ENCODE measurements at places on chromosomes 12 and 14. TPM values are rescaled to one million over a fixed set of nuclear protein-coding genes. Genes with fewer than 3 reads are reported as not detected.

Gene MCRS1
- 78.7 TPM for total RNA-seq

Gene NGB
- 1.5 TPM for total RNA-seq

Gene CMA1
- total RNA-seq, result 1.3 TPM

Gene TAS2R8
- total RNA-seq, result not detected

Gene ADGRD1
- 3.6 TPM for total RNA-seq

Gene DEPDC4
- 2.9 TPM for total RNA-seq

Gene CFAP251
- total RNA-seq, result 0.93 TPM

Gene KCNH3
- 0.05 TPM for total RNA-seq

Gene PMCH
- not detected for total RNA-seq

Gene AVPR1A
- 0.17 TPM for total RNA-seq

Gene RAD9B
- 0.69 TPM for total RNA-seq

Gene CCDC92
- 9.6 TPM for total RNA-seq

Gene ENTPD5
- 130 TPM for total RNA-seq

Gene GARIN6
- total RNA-seq, result not detected

Gene PLEKHD1
- total RNA-seq, result 0.05 TPM

Gene BEGAIN
- 0.74 TPM for total RNA-seq

Gene KRAS
- total RNA-seq, result 84.4 TPM

DNA sequence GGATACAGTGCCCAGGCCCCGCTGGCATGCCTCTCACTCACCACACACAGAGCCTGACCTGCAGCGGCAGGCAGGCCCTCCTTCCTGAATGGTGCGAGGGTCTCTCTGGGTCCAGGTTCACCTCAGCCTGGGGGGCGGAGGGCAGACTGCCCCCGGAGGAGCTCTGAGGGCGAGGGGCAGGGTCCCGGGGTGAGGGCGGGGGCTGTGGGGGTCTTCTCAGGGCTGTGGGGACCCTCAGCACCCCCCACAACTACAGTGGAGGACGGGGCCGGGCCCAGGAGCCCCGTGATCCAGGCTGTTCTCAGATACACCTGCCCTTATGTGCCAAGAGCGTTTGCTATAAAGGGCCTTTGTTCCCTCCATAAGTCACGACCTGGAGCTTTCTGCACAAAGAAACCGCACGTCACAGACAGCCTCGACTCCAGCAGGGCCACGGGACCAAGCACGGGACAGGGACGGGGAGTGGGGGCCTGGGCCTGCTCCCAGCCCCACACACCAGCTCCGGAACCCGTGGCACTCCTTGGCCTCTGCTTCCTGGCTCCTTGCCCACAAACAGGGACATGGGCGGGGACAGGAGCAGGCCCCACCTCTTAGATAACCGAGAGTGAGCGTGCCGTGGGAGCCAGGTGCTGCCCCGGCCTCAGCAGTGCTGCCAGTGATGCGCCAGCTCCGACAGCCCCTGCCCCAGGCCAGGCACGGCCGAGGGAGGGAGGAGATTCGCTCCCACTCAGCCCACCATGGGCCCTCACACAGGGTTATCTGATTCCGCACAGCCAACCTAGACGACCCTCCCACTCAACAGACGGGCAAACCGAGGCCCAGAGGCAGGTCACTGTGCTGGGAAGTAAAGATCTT, 101.9 kb downstream of the RFLNA start:
- peaks cover 38% of the 10 kb centered on the region for H3K4me1 ChIP-seq
- peak; percentile 89 for DNase-seq
- H3K27ac ChIP-seq, result no peak overlapping the region
- peaks cover 10% of the 10 kb centered on the region for H3K36me3 ChIP-seq
- H3K4me3 ChIP-seq, result no peak overlapping the region

GRCh38 chr12:124466216-124467128, 100.9 kb downstream of the NCOR2 start:
- H3K27me3 ChIP-seq, result no peaks in the 10 kb centered on the region
- peaks cover 6% of the 10 kb centered on the region for H3K36me3 ChIP-seq
- no peaks in the 10 kb centered on the region for H3K4me1 ChIP-seq
- peak overlapping the region; percentile 63 for H3K27ac ChIP-seq

DNA sequence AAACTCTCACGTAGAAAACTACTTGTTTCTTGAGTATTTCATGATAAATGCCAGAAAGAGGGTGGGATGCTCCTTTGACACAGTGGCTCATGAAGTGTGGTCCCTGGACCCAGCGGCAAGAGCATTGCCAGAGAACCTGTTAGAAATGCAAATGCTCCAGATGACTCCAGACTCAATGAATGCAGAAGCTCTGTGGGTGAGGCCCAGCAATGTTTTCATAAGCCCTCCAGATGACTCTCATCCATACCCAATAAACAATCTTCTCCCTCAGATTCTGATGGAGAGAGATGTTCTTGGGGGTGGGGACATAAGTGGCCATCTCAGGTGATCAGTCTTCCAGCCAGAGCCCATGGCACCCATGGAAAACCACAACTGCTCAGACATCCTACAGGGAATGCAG, 88.9 kb downstream of the SMOC1 start:
- H3K27me3 ChIP-seq, result no peaks in the 10 kb centered on the region
- H3K27ac ChIP-seq, result no peak overlapping the region
- no peaks in the 10 kb centered on the region for H3K36me3 ChIP-seq
- DNase-seq, result no peak

DNA sequence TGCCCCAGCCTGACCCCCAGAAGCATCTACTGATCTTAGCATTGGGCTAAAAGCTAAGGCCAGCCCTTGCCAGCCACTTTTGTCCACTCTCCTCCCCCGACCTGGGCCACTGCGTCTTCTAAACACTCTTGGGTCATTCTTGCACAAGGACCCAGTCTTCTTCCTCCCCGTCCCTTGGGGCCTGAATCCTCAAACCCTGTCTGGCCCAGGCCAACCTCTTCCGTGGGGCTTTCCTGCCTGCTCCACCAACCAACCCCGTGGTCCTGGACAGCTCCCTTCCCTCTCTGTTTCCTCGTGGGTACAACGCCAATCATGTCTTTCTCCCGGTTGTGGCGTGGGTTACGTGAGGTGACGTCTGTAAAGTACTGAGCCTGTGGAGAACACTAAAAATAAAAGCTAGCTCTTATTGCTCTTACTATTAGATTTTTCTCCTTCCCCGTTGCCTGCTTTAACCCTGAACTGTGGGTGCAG, 21.5 kb downstream of the FAM222A start:
- no peak for DNase-seq
- no peaks in the 10 kb centered on the region for H3K4me1 ChIP-seq
- H3K27me3 ChIP-seq, result no peaks in the 10 kb centered on the region
- H3K4me3 ChIP-seq, result no peak overlapping the region

- no peaks in the 10 kb centered on the region for H3K36me3 ChIP-seq
- no peak overlapping the region for H3K4me3 ChIP-seq
- no peaks in the 10 kb centered on the region for H3K27me3 ChIP-seq
Observed at GRCh38 chr14:102848830-102849525, 71.7 kb downstream of the TRAF3 start.

- H3K4me3 ChIP-seq, result peak overlapping the region; percentile 96
- DNase-seq, result peak; percentile 52
- H3K4me1 ChIP-seq, result peaks cover 4% of the 10 kb centered on the region
- no peaks in the 10 kb centered on the region for H3K27me3 ChIP-seq
Observed at GRCh38 chr12:103956509-103957027, 9.1 kb upstream of the TDG start.

DNA sequence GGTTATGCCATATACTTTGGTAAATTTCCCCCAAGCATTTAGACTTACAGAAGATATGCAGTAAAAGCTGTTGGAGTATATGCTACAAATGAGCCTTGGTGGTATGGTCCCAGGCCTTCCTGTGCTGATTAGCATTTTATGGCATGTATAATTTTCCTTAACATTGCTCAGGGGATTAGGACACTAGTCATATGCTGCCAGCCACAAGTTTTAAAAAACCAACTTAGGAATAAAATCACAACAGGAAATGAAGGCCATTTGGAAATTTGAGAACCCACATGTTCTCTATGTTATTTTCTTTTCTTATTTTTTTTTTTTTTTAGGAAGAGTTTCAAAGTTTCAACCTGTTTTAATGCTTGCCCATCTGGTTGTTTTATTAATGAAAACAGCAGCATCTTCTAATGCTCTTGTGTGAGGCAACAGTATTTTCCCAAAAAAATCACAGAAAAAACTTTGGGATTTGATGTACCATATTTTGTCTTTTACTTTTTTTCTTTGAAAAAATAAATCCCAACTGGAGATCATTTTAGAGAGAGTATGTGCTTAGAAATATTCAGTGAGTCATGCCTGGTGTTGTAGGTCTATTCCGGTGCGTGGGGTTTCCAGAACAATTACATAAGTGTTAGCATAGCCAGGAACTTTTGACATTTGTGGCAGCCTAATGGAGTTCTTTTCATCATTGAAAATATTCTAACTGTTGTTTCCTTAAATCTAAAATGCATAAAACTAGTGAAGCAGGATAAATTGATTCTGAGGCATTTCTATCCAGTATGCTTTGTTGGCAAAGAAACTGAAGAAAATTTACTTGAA, 21.7 kb upstream of the DUSP6 start:
- H3K27ac ChIP-seq, result peak overlapping the region; percentile 79
- H3K4me3 ChIP-seq, result no peak overlapping the region
- H3K4me1 ChIP-seq, result peaks cover 6% of the 10 kb centered on the region
- H3K27me3 ChIP-seq, result no peaks in the 10 kb centered on the region
- no peaks in the 10 kb centered on the region for H3K36me3 ChIP-seq
- DNase-seq, result no peak

DNA sequence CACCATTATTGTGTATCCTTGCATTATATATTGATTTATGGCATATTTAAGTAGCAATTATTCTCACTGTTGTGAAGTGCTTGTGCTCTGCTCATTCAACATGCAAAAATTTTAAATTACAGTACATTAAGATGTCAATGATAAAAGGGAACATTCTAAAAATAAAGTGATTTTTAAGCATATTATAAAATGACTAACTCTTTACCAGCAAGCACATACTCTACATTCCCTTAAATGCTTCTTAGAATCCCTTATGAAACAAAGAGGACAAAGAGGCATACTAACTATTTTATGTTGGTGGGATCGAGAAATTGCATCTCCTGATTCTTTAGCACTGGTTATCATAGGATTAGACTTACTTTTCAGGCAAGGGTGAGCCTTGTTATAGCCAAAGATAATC, 46.6 kb upstream of the ZDHHC17 start:
- no peak for DNase-seq
- no peaks in the 10 kb centered on the region for H3K36me3 ChIP-seq
- no peak overlapping the region for H3K27ac ChIP-seq
- no peaks in the 10 kb centered on the region for H3K4me1 ChIP-seq
- H3K4me3 ChIP-seq, result no peak overlapping the region

- no peaks in the 10 kb centered on the region for H3K36me3 ChIP-seq
- no peaks in the 10 kb centered on the region for H3K27me3 ChIP-seq
- H3K4me1 ChIP-seq, result no peaks in the 10 kb centered on the region
Observed at GRCh38 chr12:95390192-95390591, 83.8 kb upstream of the METAP2 start.

DNA sequence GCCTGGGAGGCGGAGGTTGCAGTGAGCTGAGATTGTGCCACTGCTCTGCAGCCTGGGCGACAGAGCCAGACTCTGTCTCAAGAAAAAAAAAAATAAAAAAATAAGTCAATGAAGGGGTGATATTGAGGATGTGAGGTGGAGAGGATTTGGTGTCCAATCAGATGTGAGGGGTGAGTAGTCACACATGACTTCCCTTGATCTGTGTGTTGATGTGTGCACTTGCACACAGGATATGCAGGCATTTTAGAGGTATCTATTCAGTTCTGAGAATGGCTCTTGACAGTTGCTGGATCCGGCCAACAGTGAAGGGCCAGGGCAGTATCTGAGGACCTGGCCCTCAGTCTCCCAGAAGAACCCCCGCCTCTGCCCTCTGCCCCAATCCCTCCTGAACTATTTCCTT, 7.8 kb upstream of the SP7 start:
- no peak overlapping the region for H3K4me3 ChIP-seq
- no peaks in the 10 kb centered on the region for H3K36me3 ChIP-seq
- H3K4me1 ChIP-seq, result no peaks in the 10 kb centered on the region
- no peak for DNase-seq
- no peak overlapping the region for H3K27ac ChIP-seq

GRCh38 chr14:23128969-23129758, 10.1 kb upstream of the CEBPE start:
- H3K4me1 ChIP-seq, result no peaks in the 10 kb centered on the region
- H3K27ac ChIP-seq, result no peak overlapping the region
- H3K27me3 ChIP-seq, result no peaks in the 10 kb centered on the region
- H3K36me3 ChIP-seq, result no peaks in the 10 kb centered on the region

DNA sequence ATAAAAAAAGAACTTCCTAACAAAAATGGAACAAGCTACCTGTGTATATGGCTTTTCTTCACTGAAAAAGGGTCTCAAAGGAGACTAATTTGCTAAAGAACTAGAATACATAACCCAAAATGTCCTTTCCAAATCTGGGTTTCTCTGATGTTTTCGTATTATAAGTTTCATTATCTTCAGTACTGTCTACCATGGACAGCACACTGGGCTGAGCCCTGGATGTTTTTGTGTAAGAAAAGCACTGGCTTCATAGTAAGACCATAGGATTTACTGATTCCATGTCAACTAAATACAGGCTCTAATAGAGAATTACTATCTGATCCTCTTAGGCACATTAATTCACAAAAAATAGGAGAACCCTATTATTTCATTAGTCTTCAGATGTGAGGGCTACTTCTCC, 94.3 kb upstream of the GPHB5 start:
- no peak overlapping the region for H3K27ac ChIP-seq
- H3K4me3 ChIP-seq, result no peak overlapping the region
- no peaks in the 10 kb centered on the region for H3K4me1 ChIP-seq
- no peak for DNase-seq
- H3K36me3 ChIP-seq, result no peaks in the 10 kb centered on the region

- no peak for DNase-seq
- no peaks in the 10 kb centered on the region for H3K27me3 ChIP-seq
- H3K4me1 ChIP-seq, result peaks cover 17% of the 10 kb centered on the region
- H3K4me3 ChIP-seq, result no peak overlapping the region
- no peak overlapping the region for H3K27ac ChIP-seq
- no peaks in the 10 kb centered on the region for H3K36me3 ChIP-seq
Observed at GRCh38 chr14:91380610-91381371, 36.8 kb downstream of the CCDC88C start.

GRCh38 chr12:81465876-81466275, 293.3 kb downstream of the PPFIA2 start:
- DNase-seq, result no peak
- no peaks in the 10 kb centered on the region for H3K4me1 ChIP-seq
- no peaks in the 10 kb centered on the region for H3K27me3 ChIP-seq
- no peak overlapping the region for H3K27ac ChIP-seq

- H3K27me3 ChIP-seq, result no peaks in the 10 kb centered on the region
- DNase-seq, result no peak
- H3K36me3 ChIP-seq, result no peaks in the 10 kb centered on the region
- no peak overlapping the region for H3K4me3 ChIP-seq
- H3K4me1 ChIP-seq, result no peaks in the 10 kb centered on the region
Observed at GRCh38 chr14:77838831-77839511, 39.1 kb downstream of the ADCK1 start.

GRCh38 chr14:68217791-68218340, 398.3 kb downstream of the RAD51B start:
- no peak for DNase-seq
- no peaks in the 10 kb centered on the region for H3K4me1 ChIP-seq
- no peak overlapping the region for H3K4me3 ChIP-seq
- H3K27ac ChIP-seq, result no peak overlapping the region

- H3K4me1 ChIP-seq, result no peaks in the 10 kb centered on the region
- H3K27me3 ChIP-seq, result no peaks in the 10 kb centered on the region
- H3K36me3 ChIP-seq, result no peaks in the 10 kb centered on the region
- no peak overlapping the region for H3K27ac ChIP-seq
Observed at GRCh38 chr12:257521-258321, 4.9 kb downstream of the SLC6A13 start.

GRCh38 chr12:46998811-46999368, 80.5 kb upstream of the PCED1B start:
- H3K4me3 ChIP-seq, result no peak overlapping the region
- no peaks in the 10 kb centered on the region for H3K4me1 ChIP-seq
- no peaks in the 10 kb centered on the region for H3K27me3 ChIP-seq
- H3K27ac ChIP-seq, result no peak overlapping the region
- DNase-seq, result no peak
- no peaks in the 10 kb centered on the region for H3K36me3 ChIP-seq

- no peaks in the 10 kb centered on the region for H3K27me3 ChIP-seq
- H3K36me3 ChIP-seq, result no peaks in the 10 kb centered on the region
- DNase-seq, result no peak
- H3K27ac ChIP-seq, result no peak overlapping the region
Observed at GRCh38 chr12:18368594-18368993, 107.3 kb downstream of the PIK3C2G start.

All from colonic mucosa (tissue), 4 donors.